T-helper 1 cell treated with Interleukin-12 subunit alpha and Interleukin-12 subunit beta and Interleukin-4 antibody, amounts not matched to agents 30 ng/mL and 1 ng/mL, for 36 hours (primary cell): ENCODE measurements at places on chromosomes 5 and 9. TPM values are rescaled to one million over a fixed set of nuclear protein-coding genes. Genes with fewer than 3 reads are reported as not detected.

PCDHB13 gene
- not detected in 2 replicates for total RNA-seq

CTSL gene
- 2.0 and 3.9 TPM in 2 replicates for total RNA-seq

MUSK gene
- total RNA-seq: not detected in 2 replicates

SHISAL2B gene
- total RNA-seq: not detected in 2 replicates

SRP19 gene
- total RNA-seq: 67.6 and 71.6 TPM in 2 replicates

PAEP gene
- total RNA-seq: not detected in 2 replicates

PCDHB8 gene
- not detected in 2 replicates for total RNA-seq

ZNF618 gene
- 0.02 and 0.10 TPM in 2 replicates for total RNA-seq
